ENCODE measurements at places on chromosomes 16 and 17.

DNA sequence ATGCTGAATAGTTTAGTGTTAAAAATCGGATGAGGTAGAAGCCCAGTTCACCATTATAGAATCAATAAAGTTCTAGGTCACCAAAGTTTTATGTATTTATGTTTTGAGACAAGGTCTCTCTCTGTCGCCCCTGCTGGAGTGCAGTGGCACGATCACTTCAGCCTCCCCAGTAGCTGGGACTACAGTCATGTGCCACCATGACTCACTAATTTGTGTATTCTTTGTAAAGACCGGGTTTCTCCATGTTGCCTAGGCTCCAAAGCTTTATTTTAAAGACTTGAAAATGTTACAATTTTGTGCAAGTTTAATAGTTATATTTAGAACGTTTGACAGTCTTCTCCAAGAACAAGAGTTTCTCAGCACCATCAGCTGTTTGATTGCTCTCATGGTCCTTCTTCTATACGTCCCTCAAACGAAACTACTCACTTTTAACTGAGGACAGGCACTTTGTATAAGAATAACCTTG, 32.1 kb downstream of the NDE1 start:
- peak; percentile 24 for DNase-seq

GRCh38 chr17:10126616-10127501, 71.5 kb downstream of the GAS7 start:
- DNase-seq: peak; percentile 33

DNA sequence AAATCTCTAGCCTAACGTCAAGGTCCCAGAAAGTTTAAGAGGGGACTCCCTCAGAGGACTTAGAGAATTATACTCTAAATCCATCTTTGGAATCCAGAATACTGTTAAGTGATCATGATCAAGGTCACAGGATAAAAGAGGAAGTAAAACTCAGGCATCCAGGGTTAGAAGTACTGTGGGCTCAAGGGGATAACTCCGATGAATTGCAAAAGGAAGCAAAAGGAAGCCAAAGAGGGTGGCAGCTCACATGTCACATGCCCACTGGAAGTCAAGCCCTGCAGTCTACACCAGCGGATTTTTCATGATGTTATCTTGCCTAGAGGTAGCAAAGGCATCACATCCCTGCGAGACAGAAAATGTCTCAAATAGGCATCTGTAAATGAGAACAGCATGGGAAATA, 3.8 kb downstream of the ZNF821 start:
- no peak for DNase-seq

DNA sequence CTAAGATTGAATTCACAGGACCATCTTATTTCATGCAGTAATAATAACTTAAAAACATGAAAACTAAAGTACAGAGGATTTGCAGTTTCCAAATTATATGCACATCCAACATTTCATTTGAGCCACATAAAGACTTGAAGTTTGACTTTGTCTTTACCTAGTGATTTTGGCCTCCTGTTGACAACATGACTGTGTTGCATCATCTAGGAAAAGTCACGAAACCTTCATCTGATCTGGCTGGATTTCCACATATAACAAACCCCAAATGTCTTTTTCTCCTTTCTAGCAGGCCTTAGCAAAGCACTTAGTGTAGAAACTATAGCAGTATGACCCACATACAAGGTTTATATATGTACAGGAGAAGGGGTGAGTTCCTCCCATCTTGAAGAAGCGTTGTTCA, 406.5 kb upstream of the CDH5 start:
- DNase-seq: no peak

DNA sequence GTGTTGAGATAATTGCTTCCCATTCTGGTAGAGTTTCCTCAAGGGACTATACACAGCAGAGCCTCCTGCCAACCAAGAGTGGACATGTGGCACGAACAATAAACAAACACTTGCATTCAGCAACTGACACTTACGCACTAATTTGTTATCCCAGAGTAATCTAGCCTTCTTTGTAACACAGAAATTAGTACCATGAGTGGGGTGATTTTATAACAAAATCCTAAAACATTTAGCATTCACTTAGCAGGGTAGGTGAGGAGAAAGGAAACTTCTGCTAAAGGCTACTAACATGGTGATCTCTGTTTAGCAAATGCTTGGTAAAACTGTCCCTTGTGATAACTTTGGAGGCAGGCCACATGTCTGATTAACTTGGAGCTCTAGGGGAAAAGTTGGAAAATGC, 325.2 kb downstream of the HS3ST4 start:
- DNase-seq: no peak

DNA sequence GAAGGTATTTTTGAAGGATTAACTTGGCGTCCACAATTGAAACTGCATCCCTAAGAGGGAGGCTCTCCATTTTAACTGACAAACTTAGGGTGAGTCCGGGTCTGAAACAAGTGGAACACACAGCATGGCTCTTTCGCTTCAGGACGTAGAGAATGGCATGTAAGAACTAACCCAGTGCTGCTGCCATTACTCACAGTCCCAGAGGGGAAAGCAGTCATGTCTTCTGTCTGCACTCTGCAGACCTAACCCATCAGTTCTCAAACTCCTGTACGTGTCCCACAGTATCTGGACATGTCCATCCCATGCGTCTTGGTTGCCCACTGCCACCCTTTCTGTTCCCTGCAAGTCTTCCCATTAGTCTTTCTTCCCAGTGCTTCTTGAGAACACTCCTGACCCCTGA, 563 bp downstream of the ST6GALNAC1 start:
- no peak for DNase-seq

DNA sequence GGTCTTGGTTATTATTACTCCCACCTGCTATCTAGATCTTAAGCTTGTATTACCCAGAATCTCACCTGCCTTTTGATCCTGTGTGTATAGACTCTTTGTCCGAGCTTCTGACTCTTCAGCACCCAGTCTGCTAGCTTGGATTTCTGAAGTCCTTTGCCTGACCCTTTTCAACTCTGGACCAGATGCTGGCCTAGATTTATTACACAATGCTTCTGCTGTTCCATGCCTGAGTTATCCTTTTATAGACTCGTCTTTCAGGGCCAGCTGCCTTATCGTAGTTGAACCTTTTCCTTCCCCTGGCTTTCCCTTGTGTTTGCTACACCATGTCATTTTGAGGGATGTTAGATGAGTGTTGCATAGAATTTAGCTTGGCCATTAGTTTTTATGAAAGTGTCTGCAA, 32.6 kb downstream of the RHOT1 start:
- DNase-seq: no peak

DNA sequence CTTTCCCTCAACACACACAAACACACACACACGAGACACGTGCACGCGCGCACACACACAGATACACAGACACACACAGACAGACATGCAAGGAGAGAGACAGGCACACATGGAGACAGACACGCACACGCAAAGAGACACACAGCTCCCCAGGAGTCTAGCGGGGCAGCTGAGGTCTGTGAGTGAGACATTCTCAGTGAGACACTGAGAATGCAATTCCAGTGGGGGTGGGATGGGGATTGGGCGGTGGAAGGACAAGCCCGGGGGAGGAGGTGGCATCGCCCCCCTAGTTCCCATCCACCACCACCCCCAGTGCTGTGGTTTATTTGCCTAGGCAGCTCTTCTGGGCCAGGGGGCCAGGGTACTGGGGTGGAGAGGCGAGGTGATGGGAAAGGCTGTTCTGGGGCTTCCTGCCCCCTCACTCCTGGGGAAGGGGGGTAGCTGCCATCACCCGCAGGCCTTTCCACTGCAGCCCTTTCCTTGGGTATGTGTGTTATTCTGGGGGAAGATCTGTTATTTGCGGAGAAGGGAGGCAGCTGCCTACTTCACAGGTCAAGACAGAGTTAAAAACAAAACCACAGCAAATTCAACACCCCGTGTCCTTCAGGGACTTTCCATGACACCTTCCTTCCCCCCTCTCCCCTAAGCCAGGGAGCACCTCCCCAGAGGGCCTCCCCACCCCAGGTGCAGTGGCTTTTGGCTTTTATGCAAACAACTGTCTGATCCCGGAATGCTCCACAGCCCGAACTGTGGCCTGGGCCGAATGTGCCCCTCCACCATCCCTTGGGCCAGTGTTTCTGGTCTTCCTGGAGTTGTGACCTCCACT, 18.0 kb downstream of the GRB7 start:
- DNase-seq: no peak

DNA sequence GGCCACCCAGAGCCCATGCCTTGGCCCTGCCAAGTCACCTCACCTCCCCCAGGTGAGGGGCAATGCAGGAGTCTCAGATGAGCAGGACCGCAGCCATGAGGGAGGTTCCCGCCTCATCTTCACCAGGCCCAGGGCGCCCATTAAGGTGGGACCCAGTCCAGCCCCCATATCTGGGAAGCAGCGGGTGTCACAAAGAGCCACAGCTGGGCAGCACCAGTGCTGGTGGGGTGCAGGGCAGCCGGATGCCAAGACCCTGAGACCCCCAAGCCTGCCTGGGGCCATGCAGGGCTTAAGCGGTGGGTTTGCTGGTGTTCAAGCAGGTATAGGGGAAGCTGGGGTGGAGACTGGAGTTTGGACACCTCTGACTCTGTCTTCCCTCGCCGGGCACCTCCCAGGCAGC, 237.8 kb upstream of the GSE1 start:
- DNase-seq: no peak

DNA sequence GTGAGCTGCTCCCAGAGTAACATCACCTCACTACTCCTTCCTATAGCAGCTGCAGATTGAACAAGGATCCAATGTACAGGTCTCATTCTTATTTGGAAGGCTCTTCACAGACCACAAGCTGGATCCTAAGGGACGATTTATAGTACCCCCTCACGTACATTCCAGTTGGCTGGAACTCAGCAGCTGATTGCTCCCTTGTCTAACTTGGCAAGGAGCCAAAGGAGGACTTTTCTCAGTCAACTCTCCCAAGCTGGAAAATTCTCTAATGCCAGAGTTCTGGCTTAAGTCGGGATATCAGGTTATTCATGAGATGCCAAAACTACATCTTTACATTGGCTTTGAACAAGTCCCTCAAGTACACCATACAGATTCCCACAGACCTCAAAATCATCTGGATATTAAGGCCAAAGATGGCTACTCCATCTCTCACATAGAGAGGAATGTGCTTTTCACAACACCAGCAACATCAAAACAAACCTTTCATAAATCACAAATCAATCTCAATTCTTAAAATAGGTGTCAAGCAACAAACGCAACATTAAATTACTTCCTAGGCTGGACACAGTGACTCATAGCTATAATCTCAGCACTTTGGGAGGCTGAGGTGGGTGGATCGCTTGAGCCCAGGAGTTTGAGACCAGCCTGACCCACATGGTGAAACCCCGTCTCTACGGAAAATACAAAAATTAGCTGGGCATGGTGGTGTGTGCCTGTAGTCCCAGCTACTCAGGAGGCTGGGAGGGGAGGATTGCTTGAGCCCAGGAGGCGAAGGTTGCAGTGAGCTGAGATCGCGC, 39.3 kb downstream of the SMG6 start:
- DNase-seq: no peak

DNA sequence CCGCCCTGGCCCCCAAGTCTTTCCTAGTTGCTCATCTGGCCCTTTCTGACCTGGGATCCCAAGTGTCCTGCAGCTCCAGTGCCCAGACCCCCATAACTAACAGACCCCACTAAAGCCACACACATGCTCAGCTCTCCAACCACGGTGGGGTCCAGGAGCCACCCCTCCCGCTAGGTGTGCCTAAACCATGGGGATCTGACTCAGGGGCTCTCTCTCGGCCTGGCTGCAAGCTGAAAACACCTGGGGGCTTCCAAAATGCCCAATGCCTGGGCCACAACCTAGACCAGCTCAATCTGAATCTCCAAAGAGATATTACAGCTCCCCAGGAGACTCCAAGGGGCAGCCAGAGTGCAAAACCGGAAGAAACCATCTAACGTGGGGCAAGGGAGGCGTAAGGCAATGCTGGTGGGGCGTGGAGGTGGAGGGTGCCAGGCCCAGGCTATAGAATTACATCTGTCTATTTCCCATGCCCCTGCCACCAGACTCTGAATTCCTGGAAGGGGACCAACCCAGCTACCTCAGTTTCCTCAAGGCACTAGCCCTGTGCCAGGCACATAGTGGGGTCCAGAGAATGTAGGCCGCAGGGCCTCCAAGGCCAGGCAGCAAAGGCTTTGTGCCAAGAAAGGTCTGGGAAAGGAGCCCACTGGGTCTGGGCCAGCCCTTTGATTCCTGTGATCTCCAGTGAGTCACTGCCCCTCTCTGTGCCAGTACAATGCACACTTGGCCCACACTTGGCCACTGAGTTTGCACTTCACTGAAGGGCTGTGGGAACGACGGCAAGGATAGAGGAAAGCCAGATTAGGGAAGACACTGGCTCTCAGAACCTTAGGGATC, 3.3 kb downstream of the CD2BP2 start:
- DNase-seq: no peak

GRCh38 chr16:69481901-69482341, 57.5 kb downstream of the CYB5B start:
- DNase-seq: no peak
